ENCODE measurements at places on chromosomes 7 and 10.

DNA sequence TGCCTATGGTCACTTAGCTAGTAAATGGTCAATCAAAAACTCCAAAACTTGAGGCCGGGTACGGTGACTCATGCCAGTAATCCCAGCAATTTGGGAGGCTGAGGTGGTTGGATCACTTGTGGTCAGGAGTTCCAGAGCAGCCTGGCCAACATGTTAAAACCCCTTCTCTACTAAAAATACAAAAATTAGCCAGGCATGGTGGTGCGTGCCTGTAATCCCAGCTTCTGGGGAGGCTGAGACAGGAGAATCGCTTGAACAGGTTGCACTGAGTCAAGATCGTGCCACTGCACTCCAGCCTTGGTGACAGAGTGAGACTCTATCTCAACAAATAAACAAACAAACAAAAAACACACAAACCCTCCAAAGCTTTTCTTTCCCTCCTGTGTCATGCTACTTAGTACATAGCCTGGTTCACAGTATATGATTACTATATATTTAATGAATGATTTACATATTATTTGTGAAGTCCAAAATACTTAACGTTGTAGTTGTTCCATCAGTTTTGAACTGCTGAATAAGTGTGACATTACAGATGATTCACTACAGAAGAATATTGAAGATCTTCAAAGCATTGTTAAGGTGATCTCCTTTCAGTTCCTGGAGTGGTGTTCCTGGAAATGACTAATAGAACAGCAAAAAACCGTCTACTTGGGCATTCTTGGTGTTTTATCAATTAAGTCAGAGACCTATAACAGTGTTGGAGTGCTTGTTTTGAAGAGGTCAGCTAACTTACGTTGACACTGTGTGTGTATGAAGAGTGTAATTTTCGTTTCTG, 72.9 kb downstream of the ADK start:
- DNase-seq: no peak

- DNase-seq: no peak
Measured at GRCh38 chr10:96025566-96025965, 17.8 kb upstream of the CCNJ start.

- DNase-seq: no peak
Measured at GRCh38 chr10:126380352-126381076, 7.8 kb downstream of the ADAM12 start.

DNA sequence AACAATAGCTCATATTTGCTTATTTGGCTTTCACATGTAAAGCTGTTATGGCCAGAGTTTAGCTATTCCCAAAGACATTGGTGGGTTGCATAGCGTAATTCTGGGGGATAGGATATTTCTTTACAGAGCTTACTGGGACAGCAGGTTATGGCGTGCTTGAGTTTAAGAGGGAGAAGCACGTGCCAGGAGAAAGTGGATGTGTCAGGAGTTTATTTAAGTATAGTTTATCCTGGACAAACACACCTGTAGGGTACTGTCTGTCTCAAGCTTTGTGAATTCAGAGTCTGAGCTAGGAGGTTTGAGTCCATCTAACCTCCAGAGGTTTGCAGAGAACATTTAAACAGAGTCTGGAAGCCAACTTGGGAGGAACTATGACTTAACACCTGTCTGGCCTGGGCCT, 21.3 kb downstream of the GBF1 start:
- DNase-seq: no peak

DNA sequence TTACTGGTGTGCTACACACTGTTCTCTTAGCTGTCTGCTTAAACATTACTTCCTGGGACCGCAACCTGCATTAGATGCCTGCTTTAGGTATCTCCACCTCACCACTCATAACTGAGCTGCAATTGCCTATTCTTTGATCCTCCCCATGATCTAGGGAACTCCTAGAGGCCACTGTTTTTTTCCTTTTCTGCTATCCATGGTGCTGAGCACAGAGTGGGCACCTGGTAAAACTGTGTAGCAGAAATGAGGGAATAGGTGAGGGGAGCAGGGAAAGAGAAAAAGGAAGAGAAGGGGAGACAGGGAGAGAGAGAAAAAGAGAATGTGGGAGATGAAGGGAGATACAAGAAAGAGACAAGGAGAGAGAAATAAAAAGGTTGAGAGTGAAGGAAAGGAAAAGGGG, 434.9 kb downstream of the ADRA2A start:
- no peak for DNase-seq

- no peak for DNase-seq
Measured at GRCh38 chr10:98910048-98910447, 325.6 kb downstream of the HPSE2 start.

DNA sequence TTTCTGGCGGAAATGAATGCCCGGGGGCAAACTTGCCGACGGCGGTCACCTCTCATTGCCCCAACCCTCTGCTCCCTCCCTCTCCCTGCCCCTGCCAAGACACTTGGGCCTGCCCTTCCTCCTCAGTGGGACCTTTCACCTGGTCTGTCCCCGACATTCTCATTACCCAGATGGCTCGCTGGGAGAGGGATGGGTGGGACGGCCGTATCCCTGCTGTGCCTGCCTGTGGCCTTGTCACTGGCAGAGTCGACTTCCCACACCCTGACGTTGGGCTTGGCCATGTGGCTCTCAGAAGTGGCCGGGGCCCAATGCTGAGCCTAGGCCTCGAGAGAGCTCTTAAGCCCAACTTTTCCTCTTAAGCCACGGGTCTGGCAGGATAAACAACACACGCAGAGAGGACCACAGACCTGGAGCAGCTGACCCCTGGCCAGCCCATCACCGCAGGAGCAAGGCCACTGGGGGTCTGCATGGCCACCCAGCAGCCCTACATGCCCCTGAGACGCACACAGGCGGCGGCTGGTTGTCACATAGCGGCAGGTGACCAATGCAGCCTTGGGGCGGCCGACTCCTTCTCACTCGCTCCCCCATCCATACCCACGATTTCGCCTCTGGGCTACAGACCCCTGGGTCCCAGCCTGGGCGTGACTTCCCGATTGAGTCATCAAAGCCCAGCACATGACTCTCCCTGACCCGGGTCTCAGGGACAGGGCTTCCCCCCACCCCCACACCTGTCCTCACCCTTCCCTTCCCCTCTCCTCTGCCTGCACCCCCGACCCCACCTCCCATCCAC, 40.1 kb downstream of the SLC29A4 start:
- DNase-seq: no peak

GRCh38 chr7:142478479-142479220, 220.8 kb upstream of the PRSS58 start:
- no peak for DNase-seq

DNA sequence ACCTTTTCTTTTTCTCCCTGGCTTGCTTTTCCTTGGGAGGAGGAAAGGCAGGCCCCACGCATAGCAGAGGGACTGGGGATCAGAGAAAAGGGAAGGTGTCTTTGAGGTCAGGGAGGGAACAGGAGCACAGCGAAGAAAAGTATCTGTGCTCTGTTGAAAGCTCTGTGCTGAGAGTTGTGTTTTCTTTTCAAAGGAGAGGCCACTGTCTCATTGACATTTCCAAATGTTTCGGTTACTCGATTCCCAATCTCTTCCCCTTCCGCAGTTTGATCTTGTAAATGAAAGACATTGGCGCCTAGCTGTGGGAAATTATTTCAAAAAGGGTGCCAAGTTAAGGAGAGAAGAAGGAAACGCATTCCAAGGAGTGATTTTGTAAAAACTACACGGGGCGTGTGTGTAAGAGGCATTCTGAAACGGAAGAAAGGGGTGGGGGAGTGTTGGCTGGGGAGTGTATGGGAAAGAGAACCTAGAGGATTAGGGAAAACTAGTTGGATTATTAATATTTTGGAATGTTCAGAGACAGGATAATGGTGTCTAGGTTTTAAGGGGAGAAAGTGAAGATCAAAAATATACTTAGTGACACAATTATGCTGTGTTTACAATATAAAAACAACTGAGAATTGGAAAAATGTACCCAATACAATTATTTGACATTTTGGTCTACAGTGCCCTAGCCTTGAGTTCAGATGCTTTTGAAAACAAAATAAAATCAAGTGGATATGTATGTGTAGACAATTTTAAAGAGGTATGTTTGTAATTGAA, 708 bp downstream of the KLHDC10 start:
- no peak for DNase-seq

- DNase-seq: no peak
Measured at GRCh38 chr7:39100270-39100669, 122.6 kb downstream of the POU6F2 start.

GRCh38 chr7:99767662-99768061, 16.3 kb downstream of the CYP3A4 start:
- no peak for DNase-seq

DNA sequence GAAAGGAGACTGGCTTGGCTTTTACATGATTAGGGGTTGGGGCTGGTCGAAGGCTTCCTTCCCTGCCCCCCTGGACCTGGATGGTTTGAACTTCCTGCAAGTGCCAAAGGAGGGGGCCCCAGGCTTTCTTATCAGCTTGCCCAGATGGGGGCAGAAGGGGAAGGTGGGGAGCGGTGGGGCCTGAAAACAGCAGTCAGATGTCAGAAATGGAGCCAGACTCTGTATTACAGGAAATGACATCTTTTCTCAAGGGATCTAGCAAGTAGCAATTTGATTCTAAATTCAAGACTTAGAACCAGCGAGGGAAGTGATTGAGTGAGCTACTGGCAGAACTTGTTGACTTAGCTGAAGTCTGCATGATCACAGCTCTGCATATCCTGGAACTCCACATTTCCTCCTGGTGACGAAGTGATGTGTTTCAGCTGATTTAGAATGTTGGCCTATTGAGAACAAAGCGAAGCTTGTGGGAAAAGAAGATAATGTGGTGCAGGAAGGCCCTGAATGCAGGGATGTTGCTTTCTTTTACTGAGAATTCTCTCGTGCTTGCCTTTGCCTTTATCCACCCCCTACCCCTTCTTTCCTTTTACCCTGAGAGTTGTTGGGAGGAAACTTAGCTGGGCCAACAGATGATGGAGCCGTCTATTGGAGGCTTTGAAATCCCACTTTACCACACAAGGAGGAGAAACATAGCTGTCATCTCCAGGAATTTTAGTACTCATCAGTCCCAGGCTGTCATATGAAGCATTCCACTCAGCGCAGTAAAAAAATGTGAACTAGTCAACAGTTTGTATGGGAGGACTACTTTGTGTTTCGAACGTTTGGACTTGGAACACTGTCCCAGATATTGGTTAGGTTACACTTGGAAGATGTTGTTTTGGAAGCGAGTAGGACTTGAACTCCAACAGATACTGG, 43.2 kb downstream of the CCNY start:
- no peak for DNase-seq

DNA sequence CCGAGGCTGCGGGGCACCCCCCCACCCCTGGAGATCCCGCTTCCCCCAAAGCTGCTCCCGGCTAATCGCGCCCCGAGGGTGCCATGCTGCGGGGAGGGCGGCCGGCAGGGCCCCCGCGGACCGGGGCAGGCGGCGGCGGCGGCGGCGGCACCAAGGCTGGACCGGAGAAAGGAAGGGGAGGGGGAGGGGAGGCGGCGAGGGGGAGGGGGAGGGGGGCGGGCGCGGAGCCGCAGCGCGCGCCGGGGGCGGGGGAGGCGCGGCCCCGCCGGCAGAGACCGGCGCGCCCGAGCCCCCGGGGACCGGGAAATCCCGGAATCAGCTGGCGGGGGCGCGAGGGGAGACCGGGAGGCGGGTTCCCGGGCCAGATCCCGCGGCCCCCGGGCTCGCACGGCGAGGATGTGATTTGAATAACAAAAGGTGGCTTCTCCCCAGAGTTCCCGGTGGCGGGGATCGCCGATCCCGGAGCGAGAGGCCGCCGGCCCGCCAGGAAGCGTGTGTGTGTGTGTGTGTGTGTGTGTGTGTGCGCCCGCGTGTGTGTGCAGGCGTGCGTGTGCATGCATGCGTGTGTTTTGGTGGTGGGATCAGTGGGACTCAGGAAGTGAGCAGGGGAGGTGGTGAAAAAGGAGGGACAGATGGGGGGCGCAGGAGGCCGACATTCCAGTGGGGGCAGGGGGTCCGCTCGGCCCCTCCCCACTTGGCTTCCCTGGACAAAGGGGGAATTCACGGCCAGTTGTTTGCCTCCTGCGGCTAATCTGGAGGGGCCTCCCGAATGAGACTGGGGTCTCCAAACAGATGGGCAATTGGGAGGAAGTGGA, 99.5 kb downstream of the HIP1 start:
- DNase-seq: peak; percentile 13

DNA sequence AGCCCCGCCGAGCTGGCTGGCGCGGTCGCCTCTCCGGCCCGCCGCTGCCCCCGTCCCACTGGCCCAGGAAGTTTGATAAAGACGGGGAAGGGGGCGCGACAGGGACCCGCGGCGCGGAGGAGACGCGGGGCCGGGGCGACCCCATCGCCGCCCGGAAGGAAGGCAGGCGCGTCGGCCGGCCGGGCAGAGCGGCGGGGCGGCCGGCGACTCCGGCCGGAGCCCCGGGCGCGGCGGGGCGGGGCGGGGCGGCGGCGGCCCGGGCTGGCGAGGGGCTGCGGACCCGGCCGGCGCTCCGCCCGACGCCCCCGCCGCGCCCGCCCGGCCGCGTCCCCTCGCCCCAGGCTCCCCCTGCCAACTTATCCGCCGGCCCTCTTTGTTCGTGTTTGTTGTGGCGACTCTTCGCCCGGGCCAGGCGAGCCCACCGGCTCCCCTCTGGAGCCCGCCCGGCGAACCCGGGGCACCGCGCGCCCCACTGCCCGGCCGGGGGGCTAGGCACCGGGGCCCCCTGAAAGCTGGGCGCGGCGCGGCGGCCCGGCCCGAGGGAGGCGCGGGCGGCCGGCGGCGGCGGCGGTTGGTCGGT, 571 bp downstream of the KDM7A start:
- DNase-seq: peak; percentile 28

GRCh38 chr10:13087986-13088618, 11.9 kb upstream of the OPTN start:
- no peak for DNase-seq

- no peak for DNase-seq
Measured at GRCh38 chr10:21689881-21690280, 155.8 kb downstream of the MLLT10 start.

DNA sequence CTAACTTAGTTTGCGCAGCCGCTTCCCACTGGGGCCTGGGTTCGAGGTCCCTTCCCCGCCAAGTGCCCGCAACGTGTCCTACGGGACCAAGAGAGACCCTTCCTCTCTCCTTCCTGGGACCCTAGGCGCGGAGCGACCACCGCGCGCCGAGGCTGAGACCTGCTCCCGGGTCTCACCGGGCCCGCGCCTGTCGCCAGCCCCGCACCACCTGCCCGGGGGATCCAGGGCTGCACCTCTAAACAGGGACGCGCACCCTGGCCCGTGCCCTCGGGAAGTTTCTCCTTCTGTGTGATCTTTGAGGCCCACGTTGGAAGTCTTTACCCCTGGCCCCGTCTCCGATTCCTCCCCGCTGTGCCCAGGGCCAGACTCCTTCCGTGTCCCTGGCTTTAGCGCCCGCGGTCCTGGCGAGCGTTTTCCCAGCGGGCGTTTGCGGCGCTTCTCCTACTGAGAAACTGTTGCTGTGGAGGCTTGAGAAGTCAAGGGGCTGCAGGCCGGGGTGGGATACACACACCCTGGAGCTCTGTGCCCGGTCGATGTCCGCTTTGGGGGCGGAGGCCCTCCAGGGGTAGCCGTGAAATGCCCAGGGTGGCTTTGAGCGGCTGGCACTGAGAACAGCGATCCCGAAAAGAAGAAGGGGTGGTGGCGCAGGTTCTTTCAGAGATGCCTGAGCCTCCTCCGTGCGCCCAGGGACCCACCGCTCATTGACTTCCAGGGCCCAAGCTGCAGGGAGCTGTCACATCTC, 575 bp downstream of the PLPP4 start:
- DNase-seq: no peak

GRCh38 chr10:30763918-30764317, 134.4 kb upstream of the LYZL2 start:
- DNase-seq: no peak
